ENCODE measurements at places on chromosomes 4 and X.

DNA sequence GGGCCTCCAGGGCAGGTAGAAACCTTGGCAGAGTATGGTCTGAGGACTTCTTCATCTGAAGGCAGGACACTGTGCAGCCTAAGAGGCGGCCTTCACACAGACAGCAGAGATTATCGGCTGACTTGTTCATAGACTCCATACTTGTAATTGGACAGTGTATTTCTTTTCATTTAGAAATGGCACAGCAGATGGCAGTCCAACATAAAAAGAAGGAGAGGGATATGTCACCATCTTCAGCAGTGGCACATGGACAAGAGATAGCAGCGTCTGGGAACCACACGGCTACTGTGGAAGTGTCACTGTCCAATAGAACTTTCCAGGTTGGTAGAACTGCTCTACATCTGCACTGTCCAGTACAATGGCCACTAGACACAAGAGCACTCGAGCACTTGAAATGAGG lies 21.7 kb upstream of the GEMIN8 start:
- no peak for DNase-seq

- no peak for DNase-seq
Observed at GRCh38 chr4:124934916-124935315, 222.4 kb upstream of the ANKRD50 start.

- DNase-seq: no peak
Observed at GRCh38 chr4:38204339-38205035, 244.3 kb downstream of the PTTG2 start.

DNA sequence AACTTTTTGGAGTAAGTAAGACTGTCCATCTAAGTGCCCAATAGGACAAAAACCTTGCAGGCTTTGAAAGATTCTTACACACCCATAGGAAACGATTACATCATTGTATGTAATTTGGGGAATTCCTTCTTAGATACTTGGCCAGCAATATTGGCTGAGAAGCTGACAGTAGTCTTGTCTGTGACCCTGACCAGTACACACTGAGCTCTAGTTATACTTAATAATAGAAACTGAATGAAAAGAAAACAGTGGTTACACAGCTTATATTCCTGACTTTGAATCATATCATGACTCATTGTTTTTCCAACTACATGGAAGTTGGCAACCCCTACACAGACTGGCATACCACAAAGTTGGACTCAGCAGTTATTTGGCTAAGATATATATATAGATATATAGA lies 7.1 kb upstream of the TLR2 start:
- DNase-seq: peak; percentile 26

DNA sequence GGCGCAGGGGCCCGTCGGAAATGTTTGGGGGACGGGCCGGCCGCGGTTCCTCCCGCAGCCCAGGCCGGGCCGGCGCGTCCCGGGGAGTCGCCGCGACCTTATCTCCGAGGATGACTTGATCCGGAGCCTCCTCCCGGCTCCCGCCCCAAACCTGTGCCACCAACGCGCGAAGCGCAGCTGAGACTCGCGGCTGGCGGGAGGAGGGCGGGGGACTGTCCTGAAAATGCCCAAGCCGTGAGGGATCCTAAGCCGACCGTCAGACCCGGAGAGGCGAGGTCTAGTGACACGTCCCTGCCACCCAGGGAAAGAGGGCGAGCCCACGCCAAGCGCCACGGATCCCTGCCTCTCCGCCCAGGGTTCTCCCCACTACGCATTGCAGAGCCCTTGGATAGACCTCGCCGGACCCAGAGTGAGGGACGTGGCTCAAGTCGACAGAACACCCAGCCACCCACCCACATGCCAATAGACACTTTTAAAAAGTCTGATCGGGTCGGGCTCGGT lies 26.9 kb downstream of the UTP14A start:
- DNase-seq: no peak

Measured in stomach (tissue), 19 donors.